ENCODE measurements at places on chromosomes 6 and 20.

DNA sequence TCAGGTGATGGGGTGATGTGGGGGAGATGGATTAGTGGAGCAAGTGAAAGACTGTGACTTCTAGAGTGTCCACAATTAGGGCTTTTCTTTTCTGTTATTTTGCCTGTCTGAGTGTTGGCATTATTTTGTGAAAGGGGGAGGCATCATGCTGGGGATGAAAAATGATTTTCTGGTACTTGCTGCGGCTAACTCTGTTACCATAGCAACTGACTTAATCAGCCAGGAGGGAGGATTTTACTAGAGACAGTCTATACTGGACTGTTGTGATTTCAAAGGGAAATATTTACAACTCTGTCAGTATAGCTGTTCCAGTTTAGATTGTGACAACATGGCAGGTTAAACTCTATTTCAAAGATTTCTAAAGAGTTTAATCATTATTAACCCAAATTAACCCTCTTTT is 30.4 kb upstream of the MRAP2 start:
- no peak for DNase-seq

GRCh38 chr6:104684911-104685415 is 174.8 kb downstream of the HACE1 start:
- no peak for DNase-seq

- no peak for DNase-seq
Measured at GRCh38 chr20:19314621-19315020, 102.2 kb downstream of the SLC24A3 start.

DNA sequence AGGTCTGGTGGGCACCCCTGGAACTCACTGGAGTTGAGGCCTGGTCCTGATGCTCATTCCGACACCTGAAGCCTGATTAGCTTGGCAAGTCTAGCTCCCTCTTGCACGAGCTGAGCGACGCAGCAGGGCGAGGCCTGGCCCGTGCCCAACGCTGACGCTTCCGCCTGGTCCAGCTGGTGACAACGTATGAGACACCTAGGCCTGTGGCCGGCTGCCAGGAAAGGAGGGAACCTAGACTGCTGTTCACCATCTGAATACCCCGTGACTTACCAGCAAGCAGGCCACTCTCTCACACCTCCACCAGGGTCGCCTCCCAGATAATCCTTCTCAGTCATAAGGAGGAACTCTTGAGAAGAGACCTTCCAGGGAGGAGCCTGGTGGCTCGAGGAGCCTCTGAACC is 24.5 kb downstream of the YTHDF1 start:
- peak; percentile 62 for DNase-seq

DNA sequence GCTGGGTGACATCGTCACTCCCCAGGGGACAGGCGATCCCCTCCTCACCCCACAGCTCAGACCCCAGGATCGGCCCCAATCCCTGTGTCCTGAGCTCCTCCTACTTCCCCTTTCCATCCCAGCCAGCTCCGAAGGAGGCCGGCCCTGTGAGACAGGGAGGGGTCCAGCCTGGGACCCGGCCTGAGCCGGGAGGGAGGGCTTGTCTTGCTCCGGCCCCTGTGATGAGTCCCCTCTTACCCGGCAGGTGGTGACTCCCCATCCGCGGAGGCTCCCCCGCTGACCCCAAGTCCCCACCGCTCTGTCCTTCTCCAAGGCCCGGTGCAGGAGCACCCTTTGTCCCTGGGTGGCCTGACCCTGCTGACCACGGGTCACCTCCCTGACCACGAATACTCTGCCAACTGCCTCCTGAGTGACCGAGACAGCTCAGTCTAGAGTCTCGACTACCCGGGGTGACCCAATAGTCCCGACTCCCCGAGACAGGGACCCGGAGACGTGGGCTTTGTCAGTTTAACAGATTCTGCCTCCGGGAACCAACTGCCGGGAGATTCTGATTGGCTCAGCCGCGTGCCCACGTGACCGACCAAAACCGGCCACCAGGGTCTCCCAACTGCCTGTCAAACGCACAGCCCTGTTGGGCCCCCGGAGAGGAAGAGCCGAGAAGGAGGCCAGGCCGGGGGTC is 187.4 kb upstream of the PROKR2 start:
- DNase-seq = no peak

DNA sequence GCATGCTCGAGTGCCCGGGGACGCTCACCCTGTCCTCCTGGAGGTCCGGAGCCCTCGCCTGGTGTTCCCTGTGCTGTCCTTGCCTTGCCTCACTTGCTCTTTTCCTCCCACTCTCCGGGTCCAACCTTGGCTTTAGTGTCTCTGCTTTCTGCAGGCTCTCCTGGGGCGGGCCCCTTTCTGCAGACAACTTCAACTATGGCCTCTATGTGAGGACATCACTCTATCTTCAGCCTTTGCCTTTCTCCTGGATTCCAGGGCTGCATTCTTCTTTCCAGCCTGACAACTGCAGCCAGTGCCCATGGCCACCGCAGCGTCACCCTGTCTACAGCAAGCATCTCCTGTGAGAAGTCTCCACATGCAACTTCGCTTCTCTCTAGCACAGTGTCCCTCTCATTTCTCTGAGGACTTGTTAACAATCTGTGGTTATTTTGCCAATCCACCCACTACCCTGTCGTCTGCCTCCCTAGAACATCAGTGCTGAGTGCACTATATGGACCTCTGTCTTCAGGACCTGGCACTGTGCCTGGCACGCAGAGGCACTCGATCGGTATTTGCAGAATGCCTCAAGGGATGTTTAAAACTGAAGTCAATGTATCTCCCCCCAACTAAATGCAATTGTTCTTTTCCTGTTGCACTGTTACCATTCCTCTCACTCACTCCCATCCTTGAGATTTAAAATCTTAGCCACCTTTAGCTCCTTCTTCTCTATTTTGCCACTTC is 35.9 kb downstream of the FOXC1 start:
- no peak for DNase-seq

DNA sequence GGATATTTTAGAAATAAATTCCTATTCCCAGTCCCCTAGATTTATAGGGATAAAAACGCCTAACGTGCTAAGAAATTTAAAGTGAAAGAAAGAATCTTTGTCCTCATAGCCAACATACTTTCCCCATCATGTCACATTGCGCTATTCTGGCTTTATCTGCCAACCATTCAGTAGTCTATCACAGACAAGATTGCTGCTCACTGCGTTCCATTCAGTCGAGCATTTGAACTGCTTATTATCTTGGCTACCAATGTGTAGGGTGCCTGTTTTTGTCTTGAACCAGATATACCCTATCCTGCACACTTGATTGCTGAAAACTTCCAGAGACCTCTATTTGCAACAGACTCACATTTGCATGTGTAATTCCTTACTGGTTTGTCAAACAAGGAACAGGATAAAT is 751.5 kb downstream of the EPHA7 start:
- DNase-seq = no peak
